ENCODE measurements at places on chromosomes 2 and 18.

DNA sequence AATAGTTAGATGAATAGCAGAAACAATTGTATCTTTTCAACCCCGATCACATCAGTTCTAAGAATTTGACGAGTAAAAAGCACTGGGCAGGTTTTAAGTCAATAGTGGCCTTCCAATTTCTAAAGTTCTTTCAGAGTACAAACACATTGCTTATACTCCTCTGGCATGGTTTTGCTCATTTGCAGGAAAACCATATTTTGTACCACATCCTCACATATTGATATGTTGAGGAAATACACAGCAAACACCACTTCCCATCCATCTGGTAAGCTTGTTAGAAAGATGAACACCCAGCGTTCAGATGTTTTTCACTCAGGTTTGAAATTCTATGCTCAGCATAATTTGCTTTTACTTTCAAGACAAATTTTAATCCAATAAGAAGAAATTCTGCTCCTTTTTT is 344.6 kb upstream of the ACVR2A start:
- no peak for DNase-seq

GRCh38 chr2:134642938-134643337 is 75.9 kb downstream of the TMEM163 start:
- no peak for DNase-seq

DNA sequence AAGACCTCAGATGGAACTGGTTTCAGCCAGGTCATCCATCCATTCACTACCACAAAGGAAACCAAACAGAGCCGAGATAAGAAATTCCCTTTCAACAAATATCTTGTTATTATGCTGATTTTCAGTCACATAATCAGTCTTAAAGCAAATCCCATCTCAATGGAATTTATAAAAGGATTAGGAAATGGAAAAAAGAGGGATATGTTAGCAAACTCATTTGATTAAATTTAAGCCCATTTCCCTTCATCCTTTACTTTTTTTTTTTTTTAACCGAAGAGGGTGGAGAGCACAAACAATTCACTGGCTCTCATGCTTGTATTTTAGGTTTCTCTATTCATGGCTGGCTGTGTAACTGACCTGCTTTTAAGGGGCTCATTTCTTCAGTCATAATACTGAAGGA is 109.0 kb upstream of the GATA6 start:
- no peak for DNase-seq

- peak; percentile 40 for DNase-seq
Measured at GRCh38 chr18:8799001-8799400, 93.6 kb downstream of the MTCL1 start.

GRCh38 chr2:41871080-41871479 is 176.7 kb upstream of the PKDCC start:
- DNase-seq, result no peak

DNA sequence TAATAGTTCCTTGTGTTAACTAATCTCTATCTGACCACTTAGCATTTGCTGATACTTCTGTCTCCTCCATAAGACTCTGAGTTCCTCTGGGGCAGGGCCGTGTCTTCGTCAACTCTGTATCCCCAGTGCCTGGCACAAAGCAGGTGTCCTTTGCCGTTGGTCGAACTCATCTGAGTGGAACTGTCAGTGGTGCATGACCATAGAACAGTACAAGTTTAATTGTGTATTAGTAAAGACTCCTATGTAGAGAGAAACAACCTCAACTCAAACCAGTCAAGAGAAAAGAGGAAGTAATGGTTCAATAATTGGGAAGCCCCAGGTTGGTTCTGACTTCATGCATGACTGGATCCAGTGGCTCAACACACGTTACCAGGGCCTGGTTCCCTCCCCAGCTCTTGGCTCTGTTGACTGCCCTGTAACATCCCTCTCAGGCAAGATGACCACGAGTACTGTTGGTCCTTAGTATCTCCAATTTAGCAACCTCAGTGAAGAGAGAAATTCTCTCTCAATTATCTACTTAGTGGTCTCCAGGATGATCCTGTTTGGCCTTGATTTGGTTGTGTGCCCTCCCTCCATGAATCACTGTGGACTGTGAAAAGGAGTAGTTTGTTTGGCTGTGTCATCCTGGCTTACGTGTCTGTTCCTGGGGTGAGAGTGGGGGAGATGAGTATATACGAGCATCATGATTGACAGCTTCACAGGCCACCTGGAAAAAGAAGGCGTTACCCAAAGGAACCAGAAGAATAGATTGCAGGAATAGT is 58.5 kb upstream of the MSH6 start:
- DNase-seq, result no peak

DNA sequence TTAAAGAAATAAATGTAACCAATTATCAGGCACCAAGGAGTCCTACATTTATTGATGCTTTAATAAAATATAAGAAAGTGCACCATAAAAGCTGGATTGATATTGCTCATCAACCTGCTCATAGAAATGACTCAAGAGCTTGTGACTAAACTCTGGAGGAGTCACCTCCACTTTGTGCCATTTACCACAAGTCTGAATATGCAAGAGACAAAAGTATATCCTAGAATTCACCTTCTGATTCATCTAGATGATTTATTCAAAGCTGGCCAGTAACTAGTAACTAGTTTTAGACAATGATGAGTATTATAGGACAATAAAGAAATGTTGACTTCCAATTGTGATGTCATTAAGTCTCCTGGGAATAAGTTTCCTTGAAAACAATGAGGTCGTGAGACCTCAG is 146.0 kb upstream of the SOX11 start:
- DNase-seq, result no peak

DNA sequence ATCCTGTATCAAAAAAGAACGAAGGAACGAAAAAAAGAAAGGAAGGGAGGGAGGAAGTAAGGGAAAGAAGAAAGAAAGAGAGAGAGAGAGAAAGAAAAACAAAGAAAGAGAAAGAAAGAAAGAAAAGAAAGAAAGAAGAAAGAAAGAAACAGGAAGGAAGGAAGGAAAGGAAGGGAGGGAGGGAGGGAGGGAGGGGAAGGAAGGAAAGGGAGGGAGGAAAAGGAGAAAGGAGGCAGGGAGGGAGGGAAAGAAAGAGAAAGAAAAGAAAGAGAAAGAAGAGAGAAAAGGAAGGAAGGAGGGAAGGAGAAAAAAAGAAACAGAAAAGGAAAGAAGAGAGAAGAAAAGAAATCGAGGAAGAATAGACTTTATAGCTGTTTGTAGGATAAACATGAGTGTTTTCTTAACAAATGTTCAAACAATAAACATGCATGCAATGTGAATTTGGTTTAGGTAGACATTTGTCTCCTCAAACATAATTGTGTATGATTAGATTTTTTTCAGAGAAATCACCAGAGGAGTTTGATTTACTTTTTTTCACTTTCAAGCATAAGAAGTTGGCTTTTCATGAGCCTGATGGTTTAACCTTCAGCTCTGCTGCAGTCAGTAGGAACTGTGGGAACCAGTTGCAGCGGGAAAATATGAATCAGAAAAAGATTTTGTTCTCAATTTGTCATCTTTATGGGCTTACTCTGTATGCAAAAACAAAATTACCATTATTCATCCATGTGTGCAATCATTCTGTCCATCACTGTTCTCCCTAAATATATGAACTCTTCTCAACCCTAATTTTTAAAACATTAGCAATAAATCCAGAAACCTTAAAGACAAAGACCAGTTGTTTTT is 71.6 kb downstream of the PRKRA start:
- no peak for DNase-seq

DNA sequence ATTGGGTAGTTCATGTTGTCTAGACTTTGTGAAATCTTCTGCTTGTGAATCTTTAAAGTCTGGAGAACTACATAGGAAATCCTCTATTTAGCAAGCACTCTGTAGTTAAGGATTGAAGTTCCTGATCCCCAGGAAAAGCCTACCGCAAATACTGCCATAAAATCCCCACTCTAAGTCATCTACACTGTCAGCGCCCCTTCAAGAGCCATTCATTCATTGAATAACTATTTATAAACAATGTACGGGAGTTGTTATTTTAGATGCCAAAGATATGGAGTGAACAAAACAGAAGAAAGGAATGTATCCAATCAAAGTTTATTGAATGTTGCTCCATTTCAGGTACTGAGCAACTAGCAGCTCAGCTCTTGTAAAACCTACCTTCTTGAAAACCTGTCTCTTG is 36.5 kb upstream of the SLC39A10 start:
- no peak for DNase-seq

DNA sequence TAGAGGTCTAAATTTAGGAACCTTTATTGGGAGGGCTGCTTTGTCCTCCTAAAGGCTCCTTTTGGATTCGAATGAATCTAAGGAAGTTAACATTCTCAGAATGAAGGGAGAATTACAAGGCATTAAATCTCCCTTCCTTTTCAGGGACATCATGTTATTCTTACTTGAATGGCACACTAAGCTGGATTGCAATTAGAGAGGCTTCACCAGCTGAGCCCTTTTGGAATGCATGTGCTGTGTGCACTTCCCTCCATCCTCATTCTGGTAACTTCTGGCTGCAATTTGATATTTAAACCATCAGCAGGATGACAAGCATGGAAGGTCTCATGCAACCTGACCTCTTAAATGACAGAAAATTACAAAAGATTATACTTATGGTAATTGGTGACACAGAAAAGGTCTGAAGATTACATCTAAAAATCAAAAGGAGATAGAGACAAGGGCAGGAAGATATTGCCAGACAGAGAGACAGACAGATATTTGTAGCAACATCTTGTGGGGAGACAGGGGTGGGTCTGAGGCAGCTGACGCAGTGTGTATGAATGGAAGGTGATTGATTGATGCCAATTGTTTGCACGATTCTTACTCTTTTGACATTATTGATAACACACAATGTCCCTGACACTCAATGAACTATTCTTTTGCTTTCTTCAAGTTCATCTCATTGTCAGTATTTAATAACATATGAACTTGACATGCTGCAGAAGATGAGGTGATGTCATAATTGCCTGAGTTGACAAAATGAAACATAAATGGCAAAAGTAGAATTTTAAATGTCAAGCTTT is 570.8 kb upstream of the GYPC start:
- DNase-seq, result no peak

GRCh38 chr2:105741617-105742016 is 3.1 kb upstream of the NCK2 start:
- DNase-seq, result no peak

DNA sequence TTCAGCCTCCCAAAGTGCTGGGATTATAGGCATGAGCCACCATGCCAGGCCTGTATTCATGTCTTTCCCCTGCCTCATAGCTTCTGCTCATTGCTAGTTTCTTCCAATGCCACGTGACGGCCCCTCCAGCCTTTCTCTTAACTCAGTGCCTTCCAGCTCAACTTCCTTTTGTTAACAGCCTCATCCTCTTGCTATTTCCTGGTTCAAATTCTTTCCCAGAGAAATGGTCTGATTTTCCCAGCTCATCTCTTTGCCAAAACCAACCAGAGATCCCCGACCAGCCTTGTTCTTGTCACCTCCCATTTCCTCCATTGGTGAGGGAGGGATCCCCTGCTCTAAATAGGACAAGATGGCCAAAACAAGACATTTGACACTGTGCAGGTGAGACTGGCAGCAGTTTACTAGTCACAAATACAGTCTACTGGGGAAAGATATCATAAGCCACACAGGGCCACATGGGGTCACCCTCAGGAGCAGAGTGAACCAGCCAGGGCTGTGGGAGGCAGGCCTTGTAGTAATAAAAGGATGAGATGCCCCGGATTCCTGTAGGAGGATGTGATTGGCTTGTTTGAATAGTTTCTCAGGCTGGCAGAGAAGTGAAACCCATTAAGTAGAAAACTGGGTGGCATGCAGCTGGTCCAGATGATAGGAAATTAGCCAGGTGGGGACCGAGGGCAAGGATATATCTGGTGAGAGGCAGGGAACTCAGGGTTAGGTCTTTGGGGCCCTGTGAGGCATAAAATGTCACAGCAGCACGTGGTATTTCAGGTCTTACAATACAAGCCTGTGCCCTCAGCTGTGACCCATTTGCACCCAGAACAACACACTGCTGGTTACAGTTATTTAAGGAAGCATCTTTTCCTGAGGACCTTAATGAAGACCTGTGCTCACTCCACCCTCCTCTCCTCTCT is 6.4 kb downstream of the CD207 start:
- DNase-seq, result peak; percentile 22

DNA sequence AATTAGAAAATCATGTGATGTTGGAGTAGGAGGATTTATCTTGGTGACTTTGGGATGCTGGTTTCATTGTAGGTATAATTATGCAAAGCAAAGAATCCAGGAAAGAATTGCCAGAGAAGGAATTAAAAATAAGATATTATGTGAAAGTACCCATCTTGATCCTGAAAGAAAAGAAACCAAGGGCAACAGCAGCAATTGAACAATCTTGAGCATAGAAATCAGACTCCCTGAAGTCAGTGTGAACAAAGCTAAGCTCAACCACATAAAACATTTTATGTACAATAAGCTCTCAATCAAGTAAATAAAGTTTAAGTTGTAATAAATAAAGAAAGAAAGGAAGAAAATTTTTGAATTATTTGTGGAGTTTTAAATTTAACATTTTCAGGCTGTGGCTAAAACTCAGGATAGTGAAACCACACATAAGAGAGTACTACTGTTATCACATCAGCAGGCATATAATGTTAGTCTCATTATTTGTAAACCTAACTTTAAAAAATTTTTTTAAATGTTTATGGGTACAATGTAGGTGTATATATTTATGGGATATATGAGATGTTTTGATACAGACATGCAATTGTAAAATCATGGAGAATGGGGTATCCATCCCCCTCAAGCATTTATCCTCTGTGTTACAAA is 32.8 kb upstream of the GPR55 start:
- DNase-seq, result no peak

DNA sequence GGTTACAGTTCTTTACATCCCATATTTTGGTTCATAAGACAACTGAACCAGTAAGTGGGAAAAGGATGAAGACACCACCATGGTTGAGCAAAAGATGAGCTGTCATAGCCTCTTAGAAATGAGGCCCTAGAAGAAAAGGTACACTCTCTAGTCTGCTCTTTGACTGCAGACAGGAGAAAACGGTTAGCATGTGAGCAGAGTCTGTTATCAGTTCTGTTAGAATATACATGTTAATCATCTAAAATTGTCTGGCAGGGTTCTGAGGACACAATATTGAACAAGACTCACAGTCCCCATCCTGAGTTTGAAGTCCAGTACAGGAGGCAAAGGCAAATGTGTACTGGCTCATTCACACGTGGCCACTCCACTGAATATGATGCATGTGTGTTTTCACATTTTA is 78.1 kb downstream of the MBOAT2 start:
- no peak for DNase-seq

DNA sequence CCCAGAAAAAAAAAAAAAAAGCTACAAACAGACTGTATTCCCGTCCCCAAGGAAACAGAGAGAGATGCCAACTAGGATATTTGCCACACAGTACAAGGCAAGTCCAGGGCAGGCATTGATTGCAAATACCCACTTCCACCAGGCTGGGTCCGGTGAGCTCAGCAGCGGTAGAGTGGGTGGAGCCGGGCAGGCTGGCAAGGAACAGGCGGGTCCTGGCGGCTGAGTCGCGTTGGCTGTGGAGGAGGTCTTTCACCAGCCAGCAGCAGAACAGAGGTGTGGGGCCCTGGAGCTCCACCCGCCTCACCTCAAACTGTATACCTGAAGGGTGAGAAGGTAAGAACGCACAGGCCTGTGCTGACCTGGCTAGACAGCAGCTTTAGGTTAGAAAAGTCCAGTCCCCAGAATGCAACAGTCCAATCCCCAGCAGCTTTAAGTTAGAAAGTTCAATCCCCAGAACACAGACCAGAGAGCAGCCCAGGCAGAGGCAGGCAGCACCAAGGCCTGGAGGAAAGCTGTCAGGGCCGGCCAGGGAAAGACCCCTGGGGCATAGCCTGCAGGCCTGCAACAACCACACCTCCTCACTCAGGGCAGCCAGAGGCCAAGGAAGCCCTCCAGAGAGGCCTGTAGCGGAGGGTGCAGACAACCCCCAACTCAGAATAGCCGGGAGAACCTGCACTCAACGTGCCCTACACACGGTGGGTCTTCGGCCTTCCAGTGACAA is 21.9 kb upstream of the MTERF4 start:
- no peak for DNase-seq

GRCh38 chr2:179862898-179863458 is 1.6 kb upstream of the ZNF385B start:
- DNase-seq, result no peak

Measured in heart right ventricle (tissue), 16 donors.